ENCODE measurements at places on chromosomes 7 and 10.

- H3K27me3 ChIP-seq = no peaks in the 10 kb centered on the region
- H3K36me3 ChIP-seq = no peaks in the 10 kb centered on the region
- no peaks in the 10 kb centered on the region for H3K4me1 ChIP-seq
- H3K4me3 ChIP-seq = no peak overlapping the region
- H3K27ac ChIP-seq = no peak overlapping the region
These were observed 251.9 kb upstream of the PTER start for GRCh38 chr10:16184906-16185305.

GRCh38 chr7:130387628-130388403 is 7.5 kb downstream of the CPA1 start:
- no peak overlapping the region for H3K4me3 ChIP-seq
- no peak overlapping the region for H3K27ac ChIP-seq

GRCh38 chr7:48421357-48421756 is 250.1 kb downstream of the ABCA13 start:
- no peak for DNase-seq
- no peak overlapping the region for H3K27ac ChIP-seq
- no peaks in the 10 kb centered on the region for H3K4me1 ChIP-seq
- no peaks in the 10 kb centered on the region for H3K27me3 ChIP-seq

DNA sequence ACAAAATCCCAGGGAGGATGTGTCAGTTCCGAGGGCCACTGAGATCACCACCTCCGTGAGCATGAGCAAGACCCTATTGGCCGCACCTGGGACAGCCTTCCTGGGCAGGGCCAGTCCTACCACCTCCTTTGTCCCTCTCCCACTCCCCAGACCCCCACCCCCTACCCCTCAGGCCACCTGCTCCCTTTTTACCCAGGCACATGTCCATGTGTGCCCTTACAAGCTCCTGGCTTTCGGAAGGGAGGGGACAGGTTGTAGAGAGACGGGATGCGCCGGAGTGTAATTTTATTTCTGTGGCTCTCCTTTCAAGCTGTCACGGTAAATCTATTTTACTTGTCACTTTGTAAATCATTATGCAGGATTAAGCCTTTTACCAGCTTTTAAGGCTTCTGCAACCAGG is 20.9 kb downstream of the ZMIZ1 start:
- H3K4me1 ChIP-seq = peaks cover 88% of the 10 kb centered on the region
- no peak overlapping the region for H3K27ac ChIP-seq
- no peaks in the 10 kb centered on the region for H3K27me3 ChIP-seq
- H3K4me3 ChIP-seq = no peak overlapping the region
- no peaks in the 10 kb centered on the region for H3K36me3 ChIP-seq

DNA sequence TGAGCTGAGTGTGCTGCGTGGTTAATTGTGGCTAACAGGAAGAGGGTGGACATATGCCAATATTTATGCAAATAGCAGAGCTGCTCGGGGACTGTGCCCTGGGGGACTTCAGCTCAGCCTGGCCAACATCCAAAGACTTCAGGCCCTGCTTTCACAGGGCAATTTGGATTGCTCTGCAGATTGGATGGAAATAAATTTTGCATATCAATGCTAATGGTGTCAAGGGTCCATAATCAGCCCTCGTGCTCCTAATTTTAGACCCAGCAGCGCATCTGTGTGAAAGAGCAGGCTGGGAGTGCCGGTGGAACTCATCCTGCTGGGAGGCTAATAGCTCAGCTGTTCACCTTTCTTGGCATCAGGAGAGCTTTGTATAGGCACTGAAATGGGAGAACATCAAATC is 270.1 kb downstream of the TCERG1L start:
- no peaks in the 10 kb centered on the region for H3K4me1 ChIP-seq
- no peak overlapping the region for H3K4me3 ChIP-seq
- no peaks in the 10 kb centered on the region for H3K36me3 ChIP-seq
- no peak overlapping the region for H3K27ac ChIP-seq
- no peaks in the 10 kb centered on the region for H3K27me3 ChIP-seq

DNA sequence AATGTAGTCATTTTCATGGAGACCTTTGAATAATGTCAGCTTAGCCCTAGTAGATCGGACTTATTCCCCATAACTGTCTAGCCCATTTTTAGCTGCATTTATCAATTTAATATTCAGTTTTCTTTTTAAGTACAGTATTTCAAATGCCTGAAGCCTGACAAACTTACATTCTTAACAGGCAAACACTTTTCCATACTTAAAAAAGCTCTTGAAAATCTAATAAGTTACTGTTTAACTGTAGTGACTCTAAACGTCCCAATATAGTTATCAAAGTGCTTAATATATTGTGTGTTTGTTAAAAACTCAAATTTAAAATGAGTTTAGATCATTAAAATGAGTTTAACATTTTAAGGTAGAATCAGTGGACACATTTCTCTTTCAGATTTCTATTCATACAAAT is 44.9 kb downstream of the PON1 start:
- no peak overlapping the region for H3K27ac ChIP-seq
- no peak overlapping the region for H3K4me3 ChIP-seq
- H3K4me1 ChIP-seq = no peaks in the 10 kb centered on the region
- no peak for DNase-seq

DNA sequence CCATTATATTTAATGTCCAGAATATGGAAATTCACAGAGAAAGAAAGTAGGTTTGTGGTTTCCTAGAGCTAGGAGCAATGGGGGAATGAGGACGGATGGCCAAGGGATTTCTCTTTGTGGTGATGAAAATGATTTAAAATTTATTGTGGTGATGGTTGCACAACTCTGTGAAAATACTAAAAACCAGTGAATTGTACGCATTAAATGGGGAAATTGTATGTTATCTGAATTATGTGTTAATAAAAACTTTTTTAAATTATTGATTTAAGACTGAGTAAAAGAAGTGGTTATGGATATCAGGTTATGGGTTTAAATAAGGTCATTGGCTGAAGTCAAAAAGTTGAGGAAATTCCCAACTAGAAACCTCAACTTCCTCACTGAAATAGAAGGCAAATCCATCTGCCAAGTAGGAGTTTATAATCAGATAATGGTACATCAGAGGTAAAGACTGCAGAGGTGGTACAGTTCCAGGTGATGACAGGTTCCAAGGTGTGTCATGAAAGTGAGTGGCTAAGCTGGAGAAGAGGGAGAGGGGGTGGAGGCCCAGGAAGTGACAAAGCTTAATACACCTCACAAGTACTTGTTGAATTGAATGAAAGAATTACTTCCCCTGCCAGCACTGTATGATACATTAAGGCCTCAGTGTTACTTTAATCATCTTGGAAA is 68.9 kb upstream of the CCDC71L start:
- no peaks in the 10 kb centered on the region for H3K27me3 ChIP-seq
- no peaks in the 10 kb centered on the region for H3K36me3 ChIP-seq
- H3K27ac ChIP-seq = no peak overlapping the region
- no peak for DNase-seq
- H3K4me3 ChIP-seq = no peak overlapping the region

- no peak overlapping the region for H3K4me3 ChIP-seq
- no peak for DNase-seq
- H3K27ac ChIP-seq = no peak overlapping the region
- no peaks in the 10 kb centered on the region for H3K4me1 ChIP-seq
- H3K36me3 ChIP-seq = no peaks in the 10 kb centered on the region
- H3K27me3 ChIP-seq = no peaks in the 10 kb centered on the region
These were observed 347.2 kb upstream of the KCND2 start for GRCh38 chr7:119925581-119926289.

GRCh38 chr10:114957122-114957521 is 19.1 kb downstream of the TRUB1 start:
- no peak overlapping the region for H3K27ac ChIP-seq
- H3K27me3 ChIP-seq = no peaks in the 10 kb centered on the region
- H3K36me3 ChIP-seq = peaks cover 1% of the 10 kb centered on the region
- no peak for DNase-seq
- H3K4me1 ChIP-seq = no peaks in the 10 kb centered on the region

- H3K4me1 ChIP-seq = peaks cover 12% of the 10 kb centered on the region
- no peak overlapping the region for H3K4me3 ChIP-seq
- H3K27ac ChIP-seq = no peak overlapping the region
- DNase-seq = no peak
- H3K36me3 ChIP-seq = no peaks in the 10 kb centered on the region
- H3K27me3 ChIP-seq = no peaks in the 10 kb centered on the region
These were observed 5.4 kb downstream of the NYAP1 start for GRCh38 chr7:100489121-100489520.

DNA sequence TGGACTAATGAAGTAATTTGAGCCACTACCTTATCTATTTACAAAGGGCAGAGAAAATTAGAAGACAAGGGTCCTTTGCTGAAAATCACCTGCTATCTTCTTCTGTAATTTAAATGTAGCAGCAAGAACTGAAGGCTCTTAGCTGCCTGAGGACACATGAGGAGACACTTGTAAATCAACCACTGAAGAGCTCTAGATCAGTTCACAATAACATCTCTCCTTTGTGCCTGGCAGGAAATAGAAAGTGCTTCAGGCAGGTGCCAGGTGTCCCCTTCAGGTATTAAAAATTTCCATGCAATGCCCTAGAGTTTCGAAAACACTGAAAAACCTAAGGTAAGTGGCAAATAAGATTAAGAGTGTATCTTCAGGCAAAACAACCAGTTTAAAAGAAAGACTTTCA is 474.6 kb downstream of the GRM8 start:
- H3K27me3 ChIP-seq = no peaks in the 10 kb centered on the region
- H3K4me1 ChIP-seq = no peaks in the 10 kb centered on the region
- H3K27ac ChIP-seq = no peak overlapping the region
- no peak overlapping the region for H3K4me3 ChIP-seq
- no peak for DNase-seq
- H3K36me3 ChIP-seq = no peaks in the 10 kb centered on the region

DNA sequence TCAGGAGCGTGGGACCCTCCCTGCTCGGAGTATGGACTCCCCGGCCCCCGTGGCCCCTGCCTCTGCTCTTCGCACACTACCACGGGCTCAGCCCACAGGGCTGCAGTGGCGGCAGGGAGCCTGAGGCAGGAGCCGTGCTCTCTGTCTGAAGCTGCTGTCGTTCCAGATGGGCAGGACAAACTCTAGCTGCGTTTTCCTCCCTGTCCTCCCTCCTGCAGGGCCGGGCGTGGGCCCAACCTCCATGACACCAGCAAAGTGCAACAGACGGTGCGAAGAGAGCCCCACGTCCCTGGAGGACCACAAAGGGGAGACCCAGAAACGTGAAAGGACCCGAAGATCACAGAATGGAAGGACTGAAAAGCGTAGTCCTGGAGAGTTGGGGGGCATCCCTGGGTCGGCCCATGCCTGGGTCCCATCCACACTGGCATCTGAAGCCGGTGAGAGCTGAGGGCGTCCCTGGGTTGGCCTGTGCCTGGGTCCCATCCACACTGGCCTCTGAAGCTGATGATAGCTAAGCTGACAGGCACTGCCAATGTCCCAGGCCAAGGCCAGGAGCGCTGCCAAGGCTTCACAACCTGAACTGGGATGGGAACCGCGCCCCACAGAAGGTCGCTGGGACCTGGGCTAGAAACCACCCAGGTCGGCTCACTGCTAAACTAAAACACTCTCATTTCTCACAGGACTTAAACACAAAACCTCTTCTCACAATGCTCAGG is 267.0 kb downstream of the MAD1L1 start:
- DNase-seq = peak; percentile 36
- H3K27me3 ChIP-seq = no peaks in the 10 kb centered on the region
- H3K4me3 ChIP-seq = no peak overlapping the region
- no peak overlapping the region for H3K27ac ChIP-seq
- H3K4me1 ChIP-seq = no peaks in the 10 kb centered on the region

DNA sequence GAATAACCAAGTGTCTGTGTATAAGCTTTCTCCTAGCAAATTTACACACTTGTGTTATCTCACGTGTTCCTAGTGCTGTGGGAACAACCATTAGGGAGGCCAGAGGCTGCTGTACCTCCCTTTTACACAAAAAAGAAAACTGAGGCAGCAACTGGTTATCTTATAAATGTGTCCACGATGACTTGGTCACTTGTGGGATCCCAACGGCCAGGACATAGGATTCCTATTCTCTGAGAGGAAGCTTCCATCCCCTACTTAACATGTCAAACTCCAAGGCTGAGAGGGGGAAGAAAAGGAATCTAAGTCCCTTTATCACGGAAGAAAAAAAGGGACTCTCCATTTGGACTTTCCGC is 484 bp downstream of the ZNF438 start:
- no peak for DNase-seq
- H3K4me3 ChIP-seq = peak overlapping the region; percentile 69
- no peaks in the 10 kb centered on the region for H3K36me3 ChIP-seq
- H3K4me1 ChIP-seq = peaks cover 41% of the 10 kb centered on the region

- no peaks in the 10 kb centered on the region for H3K27me3 ChIP-seq
- no peaks in the 10 kb centered on the region for H3K36me3 ChIP-seq
- no peak overlapping the region for H3K4me3 ChIP-seq
- H3K27ac ChIP-seq = no peak overlapping the region
These were observed 22.4 kb upstream of the ZNF107 start for GRCh38 chr7:64643566-64643965.

DNA sequence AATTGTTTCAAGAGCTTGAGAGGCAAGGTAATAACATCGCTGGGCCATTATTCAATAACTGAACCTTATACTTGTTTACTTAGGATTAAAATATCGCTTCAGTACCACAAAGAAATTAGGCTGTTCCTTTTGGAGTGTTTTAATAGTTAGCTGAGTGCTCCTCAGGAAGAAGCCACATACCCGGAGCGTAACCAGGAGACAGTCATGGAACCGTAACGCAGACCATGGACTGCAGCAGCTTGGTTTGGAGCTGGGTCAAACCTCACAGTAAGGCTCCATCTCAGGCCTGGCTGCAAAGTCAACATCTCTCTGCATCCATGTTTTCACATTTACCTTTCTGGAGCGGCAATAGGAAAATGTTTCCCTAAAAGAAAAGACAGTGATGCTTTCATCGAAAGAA is 599.0 kb downstream of the TNS3 start:
- no peak overlapping the region for H3K27ac ChIP-seq
- H3K27me3 ChIP-seq = no peaks in the 10 kb centered on the region
- DNase-seq = no peak
- no peaks in the 10 kb centered on the region for H3K36me3 ChIP-seq
- no peaks in the 10 kb centered on the region for H3K4me1 ChIP-seq

All from upper lobe of right lung (tissue), 1 donor.